Progenitor cell of endocrine pancreas (in vitro differentiated cells): ENCODE measurements at places on chromosomes 2 and 18. TPM values are rescaled to one million over a fixed set of nuclear protein-coding genes. Genes with fewer than 3 reads are reported as not detected.

CCDC121 gene
- 5.6 and 5.7 TPM in 2 replicates for total RNA-seq

MAL gene
- total RNA-seq, result not detected in 2 replicates

FRZB gene
- 38.2 and 45.5 TPM in 2 replicates for total RNA-seq

PKDCC gene
- total RNA-seq, result 334 and 335 TPM in 2 replicates

WNT10A gene
- total RNA-seq, result not detected in 2 replicates

C2orf66 gene
- total RNA-seq, result 0.38 and 0.40 TPM in 2 replicates

SLC5A7 gene
- 0.60 and 1.8 TPM in 2 replicates for total RNA-seq

UGT1A8 gene
- not detected in 2 replicates for total RNA-seq

LRRC30 gene
- total RNA-seq, result not detected in 2 replicates

DNA sequence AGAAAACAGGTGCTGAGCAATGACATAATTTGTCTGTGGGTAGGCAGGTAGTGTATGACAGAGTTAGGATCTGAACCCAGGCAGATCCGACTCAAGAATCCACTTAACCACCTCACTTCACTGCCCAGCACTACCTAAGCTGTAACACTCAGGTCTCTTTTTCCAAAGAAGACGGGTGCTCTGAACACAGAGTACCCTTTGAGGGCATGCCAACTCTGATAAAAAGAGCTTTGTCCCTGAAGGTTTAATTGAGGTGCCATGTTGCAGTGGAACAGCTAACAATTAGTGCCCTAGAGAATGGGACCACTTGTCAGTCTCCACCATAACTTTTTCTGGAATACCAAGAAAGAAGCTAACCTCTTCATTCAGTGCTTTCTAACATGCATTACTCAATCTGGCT, 11.3 kb downstream of the ABHD3 start:
- H3K27me3 ChIP-seq, result no peaks in the 10 kb centered on the region
- no peak for DNase-seq
- peaks cover 37% of the 10 kb centered on the region for H3K36me3 ChIP-seq
- peaks cover 7% of the 10 kb centered on the region for H3K4me1 ChIP-seq

DNA sequence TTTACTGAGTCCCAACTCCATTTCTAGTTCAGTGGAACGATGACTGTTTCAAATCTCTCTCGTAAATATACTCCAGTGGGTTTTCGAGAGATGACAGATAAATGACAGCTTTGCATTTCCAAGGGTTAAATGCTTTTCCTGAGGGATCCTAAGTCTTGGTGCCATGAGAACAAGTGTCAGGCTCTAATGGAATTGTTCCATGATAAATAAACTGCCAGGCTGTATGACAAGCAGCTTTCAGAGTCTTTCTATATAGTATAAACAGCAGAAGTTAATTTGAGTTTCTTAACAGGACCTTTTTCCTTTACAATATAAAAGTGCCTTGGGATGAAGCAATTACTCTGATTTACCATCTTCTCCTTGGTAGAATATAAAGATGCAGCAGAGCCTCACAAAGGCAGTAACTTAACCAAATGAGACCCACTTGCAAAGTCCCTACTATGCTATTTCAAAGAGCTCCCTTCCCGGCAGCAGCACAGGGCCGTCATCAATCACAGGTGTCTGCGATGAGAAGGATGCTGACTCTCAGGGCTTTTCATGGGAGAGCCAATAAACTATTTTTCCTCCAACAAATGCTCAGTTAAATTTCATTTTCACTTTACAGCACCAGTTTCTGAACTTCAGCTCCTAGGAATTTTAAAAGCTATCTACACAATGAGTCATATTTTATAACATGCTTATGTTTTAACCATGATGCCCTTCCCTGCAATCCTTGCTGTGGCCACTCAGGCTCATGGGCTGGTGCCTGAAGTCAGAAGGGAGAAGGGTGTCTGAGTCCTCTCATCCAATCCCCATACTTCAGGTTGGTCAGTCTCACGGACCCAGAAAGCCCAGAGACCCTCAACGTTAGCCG, 123.8 kb downstream of the AFF3 start:
- H3K36me3 ChIP-seq, result no peaks in the 10 kb centered on the region
- H3K27ac ChIP-seq, result no peak overlapping the region

DNA sequence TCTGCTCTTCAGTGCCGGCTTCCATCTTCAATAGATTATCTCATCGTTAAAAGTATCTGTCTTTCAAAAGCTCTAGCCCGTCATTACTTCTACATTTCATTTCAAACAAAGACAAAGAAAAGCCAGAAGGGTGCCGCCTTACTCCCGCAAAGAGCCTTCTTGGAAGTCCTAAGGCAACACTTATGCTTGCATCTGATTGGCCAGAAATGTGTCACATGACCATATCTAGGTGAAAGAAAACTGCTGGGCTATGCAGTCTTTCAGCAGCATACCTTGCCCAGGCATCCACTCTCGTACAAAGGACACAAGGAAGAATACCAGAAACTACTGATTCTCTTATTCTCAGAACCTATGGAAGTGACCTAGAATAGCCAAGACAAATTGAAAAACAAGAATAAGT, 217.1 kb upstream of the SLC35G4 start:
- DNase-seq, result no peak
- H3K4me1 ChIP-seq, result no peaks in the 10 kb centered on the region
- peaks cover 6% of the 10 kb centered on the region for H3K27me3 ChIP-seq
- H3K36me3 ChIP-seq, result no peaks in the 10 kb centered on the region
- no peak overlapping the region for H3K4me3 ChIP-seq

DNA sequence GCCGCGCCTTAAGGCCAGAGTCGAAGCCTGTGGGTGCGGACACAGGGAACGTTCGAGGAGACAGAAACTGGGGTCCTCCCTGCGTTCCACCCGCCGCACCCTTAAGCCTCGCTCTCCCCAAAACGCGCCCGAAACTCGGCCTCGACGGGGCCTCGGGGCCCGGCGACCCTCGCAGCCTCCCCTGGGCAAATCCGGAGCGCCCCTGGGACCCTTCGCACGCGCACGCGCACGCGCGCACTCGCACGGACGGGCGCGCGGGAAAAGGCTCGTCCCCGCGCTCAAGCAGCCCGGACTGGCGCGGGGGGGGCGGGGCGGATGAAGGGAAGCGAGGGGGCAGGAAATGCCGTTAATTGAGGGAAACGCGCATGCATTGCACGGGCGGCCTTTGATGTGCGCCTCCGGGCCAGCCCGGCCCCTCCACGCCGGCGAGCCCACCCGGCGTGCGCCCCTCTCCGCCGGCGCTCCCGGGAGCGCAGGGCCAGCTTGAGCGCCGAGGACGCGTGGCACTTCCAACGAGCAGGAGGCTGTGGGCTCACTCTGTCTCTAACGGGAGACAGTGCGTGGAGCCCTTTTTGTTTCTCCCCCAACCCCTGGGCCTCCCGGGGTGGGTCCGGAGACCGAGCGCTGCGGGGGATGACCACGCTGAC, 5.4 kb upstream of the SALL3 start:
- peaks cover 2% of the 10 kb centered on the region for H3K4me1 ChIP-seq
- H3K27ac ChIP-seq, result no peak overlapping the region
- H3K27me3 ChIP-seq, result peaks cover 82% of the 10 kb centered on the region
- H3K36me3 ChIP-seq, result no peaks in the 10 kb centered on the region

GRCh38 chr18:80009661-80010550, 21.5 kb upstream of the TXNL4A start:
- no peaks in the 10 kb centered on the region for H3K27me3 ChIP-seq
- peaks cover 14% of the 10 kb centered on the region for H3K36me3 ChIP-seq
- H3K4me1 ChIP-seq, result no peaks in the 10 kb centered on the region
- H3K4me3 ChIP-seq, result no peak overlapping the region
- peak overlapping the region; percentile 59 for H3K27ac ChIP-seq
- DNase-seq, result no peak

DNA sequence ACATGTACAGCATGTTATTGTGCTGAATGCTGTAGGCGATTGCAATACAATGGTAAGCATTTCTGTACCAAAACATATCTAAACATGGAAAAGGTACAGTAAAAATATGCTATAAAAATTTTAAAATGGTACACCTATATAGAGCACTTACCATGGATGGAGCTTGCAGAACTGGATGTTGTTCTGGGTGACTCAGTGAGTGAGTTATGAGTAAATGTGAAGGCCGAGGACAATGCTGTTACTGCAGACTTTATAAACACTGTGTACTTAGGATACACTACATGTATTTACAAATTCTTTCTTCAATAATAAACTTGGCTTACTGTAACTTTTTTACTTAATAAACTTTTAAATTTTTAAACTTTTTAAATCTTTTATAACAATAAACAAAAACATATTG, 473.4 kb upstream of the UBE2E3 start:
- no peak overlapping the region for H3K4me3 ChIP-seq
- no peak overlapping the region for H3K27ac ChIP-seq
- H3K27me3 ChIP-seq, result no peaks in the 10 kb centered on the region
- H3K4me1 ChIP-seq, result peaks cover 3% of the 10 kb centered on the region

DNA sequence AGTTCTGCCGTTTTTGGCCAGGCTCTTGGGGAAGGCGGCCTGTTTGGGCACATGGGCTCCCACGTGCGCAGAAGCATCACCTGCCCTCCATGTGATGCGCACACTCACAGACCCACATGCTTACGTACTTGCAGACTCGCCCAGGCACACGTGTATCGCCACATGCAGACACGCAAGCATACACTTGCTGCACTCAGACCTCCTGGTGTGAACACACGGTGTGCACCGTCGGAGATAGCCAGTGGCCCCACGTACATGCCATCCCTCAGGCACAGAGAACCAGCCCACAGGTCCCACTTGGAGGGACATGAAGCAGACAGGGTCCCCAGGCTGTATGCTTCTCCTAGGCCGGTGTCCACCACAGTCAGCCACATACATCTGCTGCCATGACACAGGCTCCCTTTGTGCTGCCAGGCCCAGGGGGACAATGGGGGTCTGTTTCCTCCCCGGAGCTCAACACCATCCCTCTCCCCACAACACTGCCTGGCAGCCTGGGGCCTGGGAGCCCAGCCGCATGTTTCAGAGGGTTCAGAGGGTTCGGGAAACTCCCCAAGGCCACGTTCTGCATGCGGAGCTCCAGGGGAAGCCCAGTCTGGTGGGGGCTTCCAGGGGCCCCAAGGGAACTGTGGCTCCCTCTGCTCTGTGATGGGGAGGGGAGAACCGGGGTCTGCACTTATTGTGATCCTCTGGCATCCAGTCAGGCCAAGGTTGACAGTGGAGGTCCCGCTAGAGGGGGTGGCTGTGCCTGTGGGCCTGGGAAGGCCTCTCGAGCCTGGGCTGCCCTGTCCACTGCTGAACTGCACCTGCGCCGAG, 208.1 kb upstream of the HAAO start:
- peak overlapping the region; percentile 86 for H3K27ac ChIP-seq
- no peak for DNase-seq
- H3K27me3 ChIP-seq, result no peaks in the 10 kb centered on the region

- H3K36me3 ChIP-seq, result peaks cover 2% of the 10 kb centered on the region
- no peaks in the 10 kb centered on the region for H3K27me3 ChIP-seq
- H3K4me3 ChIP-seq, result no peak overlapping the region
- no peak overlapping the region for H3K27ac ChIP-seq
- no peak for DNase-seq
- peaks cover 2% of the 10 kb centered on the region for H3K4me1 ChIP-seq
Observed at GRCh38 chr18:9055185-9055584, 47.3 kb upstream of the NDUFV2 start.

DNA sequence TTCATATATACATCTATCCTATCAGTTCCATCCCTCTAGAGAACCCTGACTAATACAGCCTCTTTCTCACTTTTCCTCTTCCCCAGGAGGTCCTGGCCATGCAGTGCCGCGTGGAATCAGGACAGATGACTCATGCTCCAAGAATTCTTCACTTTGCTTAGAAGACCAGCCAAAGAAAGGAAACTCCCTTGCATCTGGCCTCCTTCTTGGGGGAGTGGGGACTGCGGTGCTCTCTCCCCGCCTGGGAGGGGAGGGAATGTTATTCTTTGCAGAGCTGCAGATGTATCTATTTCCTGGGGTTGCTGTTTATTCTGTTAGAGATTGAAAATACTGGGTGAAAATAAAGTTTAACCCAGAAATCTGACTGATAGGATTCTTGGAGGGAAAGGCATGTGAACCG, 111.5 kb upstream of the SH3BP4 start:
- no peaks in the 10 kb centered on the region for H3K36me3 ChIP-seq
- H3K4me3 ChIP-seq, result no peak overlapping the region
- DNase-seq, result no peak
- H3K27me3 ChIP-seq, result no peaks in the 10 kb centered on the region
- H3K27ac ChIP-seq, result no peak overlapping the region
- H3K4me1 ChIP-seq, result peaks cover 14% of the 10 kb centered on the region

- no peak overlapping the region for H3K27ac ChIP-seq
- DNase-seq, result no peak
- H3K4me3 ChIP-seq, result no peak overlapping the region
- no peaks in the 10 kb centered on the region for H3K36me3 ChIP-seq
- no peaks in the 10 kb centered on the region for H3K27me3 ChIP-seq
Observed at GRCh38 chr2:132392221-132392620, 24.4 kb upstream of the GPR39 start.

DNA sequence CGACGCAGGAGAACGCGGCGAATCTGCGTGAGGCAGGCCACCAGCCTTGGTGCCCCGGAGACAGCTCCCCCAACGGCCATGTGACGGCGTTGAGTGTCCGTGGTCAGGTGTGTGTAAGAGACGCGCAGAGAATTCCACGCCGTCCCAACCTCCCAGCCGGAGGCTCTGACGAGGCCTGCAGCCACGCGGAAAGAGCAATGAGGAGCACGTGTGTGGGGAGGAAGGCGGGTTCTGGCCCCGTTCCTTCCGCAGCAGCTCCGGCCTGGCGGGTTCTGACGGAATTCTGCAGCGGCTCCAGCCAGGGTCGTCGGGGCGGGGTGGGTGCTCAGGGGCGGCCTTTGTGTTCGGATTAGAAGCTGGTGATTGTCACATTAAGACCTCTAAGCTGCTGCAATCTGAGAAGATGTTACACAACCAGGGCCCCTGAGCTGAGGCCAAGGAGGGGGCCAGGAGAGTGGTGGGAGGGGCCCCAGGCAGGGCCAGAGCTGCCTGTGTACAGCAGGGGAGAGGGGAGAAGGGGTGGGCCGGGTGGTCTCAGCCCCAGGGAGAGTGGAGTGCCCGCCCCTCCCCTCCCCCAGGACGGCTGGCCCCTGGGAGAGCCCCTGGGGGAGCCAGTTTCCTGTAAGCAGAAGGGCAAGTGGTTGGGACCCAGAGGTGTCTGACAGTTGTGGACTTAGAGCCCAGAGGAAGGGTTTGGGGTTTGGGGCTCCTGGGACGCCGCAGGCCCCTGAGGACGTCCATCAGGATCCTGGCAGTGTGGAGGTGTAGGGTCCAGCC, 5.1 kb upstream of the GAL3ST2 start:
- no peak overlapping the region for H3K4me3 ChIP-seq
- no peak for DNase-seq
- no peaks in the 10 kb centered on the region for H3K36me3 ChIP-seq
- H3K4me1 ChIP-seq, result no peaks in the 10 kb centered on the region
- peaks cover 2% of the 10 kb centered on the region for H3K27me3 ChIP-seq
- peak overlapping the region; percentile 26 for H3K27ac ChIP-seq

GRCh38 chr2:232497348-232497747, 9.7 kb upstream of the ECEL1 start:
- no peak overlapping the region for H3K27ac ChIP-seq
- H3K27me3 ChIP-seq, result peaks cover 35% of the 10 kb centered on the region
- no peaks in the 10 kb centered on the region for H3K36me3 ChIP-seq
- no peak overlapping the region for H3K4me3 ChIP-seq
- peaks cover 1% of the 10 kb centered on the region for H3K4me1 ChIP-seq

DNA sequence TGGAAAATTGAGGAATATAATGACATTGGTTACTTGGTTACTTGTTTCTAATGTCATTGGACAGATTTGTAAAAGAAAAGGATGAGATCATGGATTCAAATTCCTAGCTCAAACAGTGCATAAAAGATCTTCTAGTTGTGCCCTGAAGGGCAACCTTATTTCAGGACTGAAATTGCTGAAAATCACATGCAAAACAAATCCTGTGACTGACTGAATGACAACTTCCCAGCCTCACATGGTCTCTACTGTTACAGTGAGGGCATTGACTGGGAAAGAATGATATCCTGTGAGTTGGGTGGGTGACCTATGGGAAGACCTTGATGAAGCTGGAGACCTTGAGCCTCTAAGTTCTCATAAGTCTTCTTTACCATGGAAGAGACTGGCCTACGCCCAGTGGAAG, 90.4 kb upstream of the HAAO start:
- peaks cover 4% of the 10 kb centered on the region for H3K4me1 ChIP-seq
- H3K36me3 ChIP-seq, result no peaks in the 10 kb centered on the region
- no peak for DNase-seq
- H3K27me3 ChIP-seq, result no peaks in the 10 kb centered on the region
- no peak overlapping the region for H3K4me3 ChIP-seq
